ENCODE measurements at places on chromosomes 7 and 10.

- DNase-seq: no peak
Measured at GRCh38 chr10:106519376-106520030, 645.0 kb downstream of the SORCS1 start.

DNA sequence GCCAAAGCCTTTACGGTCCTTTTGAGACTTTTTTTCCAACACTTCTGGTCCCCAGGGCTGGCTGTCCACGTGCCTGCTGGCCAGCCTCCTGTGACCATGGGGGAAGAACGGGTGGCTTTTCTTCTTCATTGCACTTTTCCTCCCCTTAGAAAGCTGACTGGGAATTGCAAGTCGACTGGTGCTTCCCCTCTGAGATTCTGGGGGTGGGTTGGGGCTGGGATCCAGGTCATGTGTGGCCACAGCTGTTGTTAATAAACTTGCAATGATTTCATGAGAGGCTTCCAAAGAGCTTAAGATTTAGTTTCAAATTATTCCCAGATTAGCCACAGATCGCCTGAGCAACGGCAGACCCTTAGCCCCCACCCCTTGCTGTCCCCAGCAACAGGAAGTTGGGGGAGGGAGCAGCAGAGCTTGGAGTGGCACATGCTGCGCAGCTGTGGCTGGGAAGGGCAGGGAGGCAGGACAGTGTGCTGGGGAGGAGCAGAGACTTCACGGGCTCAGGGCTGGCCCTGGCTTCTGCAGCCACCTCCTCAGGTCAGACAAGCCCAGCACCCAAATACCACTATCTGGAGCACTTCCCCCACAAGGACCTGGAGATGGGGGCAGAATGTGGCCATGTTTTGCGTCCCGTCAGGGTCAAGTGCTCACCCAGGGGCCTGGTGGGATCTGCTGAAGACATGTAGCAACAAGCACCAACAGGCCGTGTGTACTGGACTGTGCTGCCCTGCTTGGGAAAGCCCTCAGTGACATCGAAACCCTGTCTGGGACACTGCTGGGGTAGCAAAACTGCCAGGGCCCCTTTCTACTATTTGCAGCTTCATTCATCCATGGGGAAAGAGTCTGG lies 147.1 kb downstream of the RNF216 start:
- DNase-seq: no peak

DNA sequence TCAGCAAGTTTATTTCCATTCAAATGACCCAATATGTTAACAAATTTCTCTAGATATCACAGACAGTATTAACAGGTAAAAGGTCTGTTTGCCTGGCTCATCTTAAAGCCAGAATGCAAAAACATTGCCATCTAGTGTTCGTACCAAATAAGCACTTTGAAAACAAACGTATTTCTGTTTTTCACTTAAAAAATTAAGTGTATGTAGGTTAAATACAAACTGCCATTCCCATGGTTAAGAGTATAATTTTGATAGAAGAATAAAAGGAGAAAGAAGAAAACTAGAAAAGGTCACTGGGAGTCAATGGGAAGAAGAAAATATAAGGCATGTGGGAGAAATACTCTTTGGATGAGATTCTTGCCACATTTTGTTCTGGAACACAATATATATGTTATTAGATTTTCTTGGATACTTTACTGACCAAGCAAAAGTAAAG lies 51.0 kb downstream of the ORC5 start:
- no peak for DNase-seq

GRCh38 chr7:29893351-29893965 lies 87.2 kb downstream of the WIPF3 start:
- no peak for DNase-seq

- no peak for DNase-seq
Measured at GRCh38 chr10:75058161-75058560, 53.3 kb upstream of the SAMD8 start.

GRCh38 chr7:138299066-138299465 lies 161.0 kb upstream of the TRIM24 start:
- no peak for DNase-seq

- DNase-seq: no peak
Measured at GRCh38 chr7:140544388-140544826, 65.1 kb upstream of the MKRN1 start.

DNA sequence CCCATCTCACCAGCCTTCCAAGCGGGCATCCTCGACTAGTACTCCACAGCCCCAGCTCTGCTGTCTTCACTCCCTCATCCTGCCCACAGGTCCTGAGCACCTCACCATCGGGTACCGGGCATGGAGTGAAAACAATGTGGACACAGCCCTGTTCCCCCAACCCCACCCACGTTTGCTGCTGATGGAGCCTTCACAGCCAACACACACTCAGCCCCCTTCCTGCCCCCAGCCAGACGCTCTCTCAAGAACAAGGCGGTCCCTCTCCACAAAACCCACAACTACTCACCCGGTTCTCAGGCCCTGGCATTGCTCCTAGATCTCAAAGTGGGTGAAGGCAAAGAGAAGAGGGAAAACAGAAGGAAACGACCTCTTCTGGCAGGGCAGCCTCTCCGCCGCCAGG lies 56.1 kb downstream of the SLIT1 start:
- no peak for DNase-seq

- no peak for DNase-seq
Measured at GRCh38 chr7:74173491-74173865, 678 bp upstream of the EIF4H start.

- no peak for DNase-seq
Measured at GRCh38 chr7:75555736-75556135, 63.6 kb downstream of the SPDYE5 start.

GRCh38 chr7:141072548-141073172 lies 1.2 kb upstream of the TMEM178B start:
- DNase-seq: peak; percentile 44

GRCh38 chr10:124688386-124688785 lies 55.8 kb downstream of the FAM53B start:
- no peak for DNase-seq

GRCh38 chr10:119306514-119306951 lies 99.2 kb downstream of the GRK5 start:
- DNase-seq: no peak

DNA sequence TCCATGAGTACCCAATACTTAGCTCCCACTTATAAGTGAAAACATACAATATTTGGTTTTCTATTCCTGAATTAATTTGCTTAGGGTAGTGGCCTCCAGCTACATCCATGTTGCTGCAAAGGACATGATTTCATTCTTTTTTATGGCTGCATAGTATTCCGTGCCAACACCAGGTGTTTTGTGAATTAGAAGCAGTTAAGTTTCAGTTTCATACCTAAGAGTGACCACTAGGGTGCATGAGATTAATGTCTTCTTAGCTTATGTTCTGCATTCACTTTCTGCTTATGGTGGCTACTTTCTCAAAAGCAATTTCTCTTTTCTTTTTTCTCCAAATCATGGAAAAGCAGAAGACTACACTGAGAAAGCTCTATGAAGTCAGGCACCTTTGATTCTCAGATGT lies 65.1 kb upstream of the VSTM2A start:
- DNase-seq: no peak

DNA sequence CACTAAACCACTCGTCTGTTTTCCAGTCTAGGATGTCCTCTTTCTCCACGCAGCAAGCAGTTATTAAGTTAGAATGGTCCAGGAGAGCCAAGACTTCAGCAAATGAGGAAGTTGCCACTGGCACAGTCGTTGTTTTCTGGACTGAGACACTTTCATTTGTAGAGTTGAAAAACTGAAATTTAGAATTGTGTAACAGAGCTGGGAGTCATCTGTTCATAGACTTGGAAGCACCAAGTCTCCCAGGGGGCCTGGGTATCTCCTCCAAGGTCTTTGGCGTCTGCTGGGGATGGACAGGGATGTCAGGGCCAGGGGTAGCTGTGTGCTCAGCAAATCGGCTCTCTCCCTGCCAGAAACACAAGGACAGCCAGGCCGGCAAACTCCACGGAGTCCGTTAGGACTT lies 208.4 kb downstream of the FANK1 start:
- no peak for DNase-seq

- no peak for DNase-seq
Measured at GRCh38 chr10:63548860-63549259, 27.7 kb downstream of the REEP3 start.

DNA sequence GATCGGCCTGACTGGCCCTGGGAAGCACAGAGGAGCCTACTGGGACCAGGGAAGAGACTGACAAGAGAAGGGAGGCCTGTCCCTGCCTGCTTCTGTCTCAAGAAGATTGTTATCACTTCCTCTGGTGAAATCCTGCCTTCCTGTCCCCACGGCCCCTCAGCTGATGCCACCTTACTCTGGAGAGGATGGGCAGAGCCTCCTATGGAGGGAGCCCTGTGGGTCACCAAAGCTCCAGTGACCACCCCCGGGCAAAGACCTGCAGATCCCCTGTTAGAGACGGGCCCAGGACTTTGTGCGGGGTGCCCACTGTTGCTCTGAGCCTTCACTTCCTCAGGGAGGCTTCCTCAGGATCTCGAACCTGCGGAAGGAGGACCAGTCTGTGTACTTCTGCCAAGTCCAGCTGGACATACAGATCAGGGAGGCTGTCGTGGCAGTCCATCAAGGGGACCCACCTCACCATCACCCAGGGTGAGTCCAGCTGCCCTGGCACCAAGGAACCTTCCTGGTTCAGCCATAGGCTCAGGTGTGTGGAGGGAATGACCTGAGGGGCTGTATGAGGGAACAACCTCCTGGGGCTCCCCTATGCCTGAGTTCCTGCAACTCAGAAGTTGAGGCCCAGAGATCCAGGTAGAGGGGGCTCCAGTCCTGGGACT lies 1.4 kb upstream of the PILRB start:
- no peak for DNase-seq

- no peak for DNase-seq
Measured at GRCh38 chr10:89759531-89759930, 58.1 kb downstream of the KIF20B start.

- no peak for DNase-seq
Measured at GRCh38 chr7:157866336-157866924, 529.6 kb downstream of the DNAJB6 start.

- no peak for DNase-seq
Measured at GRCh38 chr10:31883397-31883796, 45.2 kb downstream of the ARHGAP12 start.

GRCh38 chr7:77866786-77867536 lies 68.4 kb downstream of the PHTF2 start:
- no peak for DNase-seq

- DNase-seq: no peak
Measured at GRCh38 chr10:99809931-99810615, 27.6 kb downstream of the ABCC2 start.

GRCh38 chr10:129716211-129716681 lies 247.8 kb downstream of the EBF3 start:
- DNase-seq: no peak

- no peak for DNase-seq
Measured at GRCh38 chr10:120883071-120883470, 31.9 kb downstream of the WDR11 start.

GRCh38 chr7:20249920-20250319 lies 32.7 kb upstream of the MACC1 start:
- no peak for DNase-seq

- DNase-seq: no peak
Measured at GRCh38 chr7:137853053-137853452, 6.3 kb upstream of the DGKI start.

GRCh38 chr7:74324531-74325209 lies 35.5 kb downstream of the CLIP2 start:
- no peak for DNase-seq

GRCh38 chr7:27925573-27926201 lies 185.7 kb downstream of the TAX1BP1 start:
- DNase-seq: no peak

DNA sequence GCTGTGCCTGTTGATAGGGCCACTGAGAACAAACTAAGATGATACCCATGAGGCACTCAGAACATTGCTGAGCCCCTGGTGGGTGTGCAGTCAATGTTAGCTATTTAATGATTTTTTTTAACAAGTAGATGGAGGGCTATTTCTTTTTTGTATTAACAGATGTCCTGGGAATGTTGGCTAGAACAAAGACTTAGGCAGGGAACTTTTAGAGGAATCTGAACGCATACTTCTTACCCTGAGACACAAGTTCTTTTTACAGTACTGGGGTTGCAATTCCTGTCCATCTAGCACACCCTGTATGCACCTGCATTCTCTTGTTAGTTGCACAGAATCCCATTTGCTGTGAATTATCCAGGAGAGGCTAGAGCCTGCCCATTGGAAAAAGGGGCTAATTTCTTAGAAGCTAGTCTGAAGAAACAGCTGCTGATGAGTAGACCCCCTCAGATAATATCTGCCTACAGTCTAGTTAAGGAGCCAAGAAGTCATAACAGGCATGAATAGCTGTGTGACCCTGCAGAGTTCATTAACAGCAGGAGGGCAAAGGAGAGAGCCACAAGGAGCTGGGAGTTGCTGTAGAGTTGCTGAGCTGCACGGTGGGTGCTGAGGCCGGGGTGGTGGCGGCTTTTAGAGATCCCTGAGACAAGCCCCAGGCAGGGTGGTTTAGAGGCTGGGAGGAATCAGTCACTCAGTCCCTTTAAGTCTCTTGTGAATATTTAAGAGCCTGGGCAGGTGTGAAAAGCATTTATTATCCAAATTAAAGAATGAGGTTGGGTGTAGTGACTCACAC lies 103.7 kb upstream of the FZD8 start:
- DNase-seq: no peak

DNA sequence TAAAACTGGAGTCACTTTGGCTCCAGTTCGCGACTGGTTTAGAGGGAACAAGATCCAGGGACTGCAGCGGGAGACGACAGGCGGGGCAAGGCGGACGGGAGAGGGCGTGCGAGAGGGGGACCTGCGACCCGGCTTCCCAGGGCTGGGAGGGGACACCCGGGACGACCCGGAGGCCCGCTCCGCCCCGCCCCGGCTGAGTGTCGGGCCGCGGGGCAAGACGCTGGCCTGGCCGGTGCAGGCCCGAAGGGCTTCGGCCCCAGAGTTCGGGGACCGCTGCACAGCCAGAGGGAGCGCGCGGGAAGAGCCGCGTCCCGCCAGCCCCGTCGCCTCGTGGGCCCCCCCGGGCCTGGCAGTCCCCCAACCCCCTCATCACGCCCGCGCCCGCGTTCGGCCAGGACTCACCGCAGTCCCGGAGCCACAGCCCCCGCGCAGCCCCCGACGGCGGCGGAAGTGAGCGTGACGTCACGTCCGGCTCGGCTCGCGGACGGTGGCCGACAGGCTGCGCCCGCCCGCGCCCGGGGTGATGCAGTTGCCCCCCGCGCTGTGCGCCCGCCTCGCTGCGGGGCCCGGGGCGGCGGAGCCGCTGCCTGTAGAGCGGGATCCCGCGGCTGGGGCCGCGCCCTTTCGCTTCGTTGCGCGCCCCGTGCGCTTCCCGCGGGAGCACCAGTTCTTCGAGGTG lies at the start of the genes TUBGCP2 and ZNF511:
TSS of gene TUBGCP2 (minus strand) at position 452 of the 679 bp plus-strand sequence. CDS start 5,931 bp downstream, outside the sequence.
TSS of gene ZNF511 (plus strand) at position 494 of the 679 bp plus-strand sequence. CDS start at position 524, 30 bp downstream.
- peak; percentile 90 for DNase-seq

GRCh38 chr7:41006306-41006995 lies 696.4 kb downstream of the INHBA start:
- no peak for DNase-seq

- no peak for DNase-seq
Measured at GRCh38 chr10:56319386-56319785, 41.7 kb downstream of the ZWINT start.

- no peak for DNase-seq
Measured at GRCh38 chr10:72263613-72264241, 10.0 kb upstream of the DDIT4 start.

All from mesothelial cell of epicardium (in vitro differentiated cells).